ENCODE measurements at places on chromosomes 5 and 9. TPM values are rescaled to one million over a fixed set of nuclear protein-coding genes. Genes with fewer than 3 reads are reported as not detected.

Gene CEL
- 3.8 TPM for total RNA-seq

Gene NAIF1
- 6.2 TPM for total RNA-seq

Gene NMUR2
- total RNA-seq, result not detected

Gene IFNA5
- not detected for total RNA-seq

Gene RLN2
- not detected for total RNA-seq

Gene TSSK1B
- 0.54 TPM for total RNA-seq

Gene AGXT2
- total RNA-seq, result not detected
